HTR-8/SVneo (cell line): ENCODE measurements at places on chromosomes 6 and 20.

- DNase-seq, result no peak
Observed at GRCh38 chr20:20297181-20297580, 70.7 kb upstream of the INSM1 start.

DNA sequence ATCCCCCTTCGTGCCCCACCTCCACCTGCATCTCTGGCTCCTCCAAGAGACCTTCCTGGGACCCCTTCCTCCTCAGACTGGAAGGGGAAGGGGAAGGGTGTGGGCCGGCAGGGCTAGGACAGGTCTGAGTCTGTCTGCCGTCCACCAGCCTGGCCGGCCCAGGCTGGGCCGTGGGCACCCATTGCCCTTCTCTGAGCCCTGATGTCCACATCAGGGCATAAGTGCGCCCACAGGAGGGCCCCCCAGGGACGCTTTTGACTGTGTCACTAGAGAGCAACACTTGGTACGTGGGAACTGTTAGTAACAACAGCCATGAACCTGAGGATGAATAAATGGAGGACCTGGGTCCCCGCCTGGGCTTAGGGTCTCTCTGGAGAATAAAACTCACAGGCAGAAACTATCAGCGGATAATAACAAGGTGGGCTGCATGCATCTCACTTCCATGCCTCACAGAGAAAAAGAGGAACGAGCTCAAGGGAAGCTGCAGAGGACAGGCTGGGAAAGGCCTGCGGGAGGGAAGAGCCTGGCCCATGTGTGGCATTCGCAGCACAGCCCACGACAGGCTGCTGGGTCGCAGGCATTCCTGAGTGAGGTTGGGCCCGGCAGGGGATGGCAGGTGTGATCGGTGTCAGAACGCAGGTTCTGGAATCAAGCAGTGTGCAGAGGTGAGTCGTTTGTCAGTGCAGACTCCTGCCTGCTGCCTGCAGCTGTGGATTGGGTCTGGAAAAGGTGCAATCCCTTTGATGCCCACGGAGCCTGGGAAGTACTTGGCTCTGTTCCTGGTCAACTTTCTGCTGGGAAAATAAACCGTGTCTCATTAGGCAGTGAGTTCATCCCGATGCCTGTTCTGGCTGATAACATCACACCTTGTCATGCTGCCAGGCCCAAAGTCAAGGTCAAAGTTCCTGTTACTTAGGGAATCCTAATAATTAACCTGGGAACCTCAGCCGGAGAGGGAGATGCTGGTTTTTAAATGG lies 60.9 kb downstream of the BCAS4 start:
- DNase-seq, result no peak

GRCh38 chr20:46191611-46192010 lies 73.5 kb downstream of the CD40 start:
- no peak for DNase-seq

DNA sequence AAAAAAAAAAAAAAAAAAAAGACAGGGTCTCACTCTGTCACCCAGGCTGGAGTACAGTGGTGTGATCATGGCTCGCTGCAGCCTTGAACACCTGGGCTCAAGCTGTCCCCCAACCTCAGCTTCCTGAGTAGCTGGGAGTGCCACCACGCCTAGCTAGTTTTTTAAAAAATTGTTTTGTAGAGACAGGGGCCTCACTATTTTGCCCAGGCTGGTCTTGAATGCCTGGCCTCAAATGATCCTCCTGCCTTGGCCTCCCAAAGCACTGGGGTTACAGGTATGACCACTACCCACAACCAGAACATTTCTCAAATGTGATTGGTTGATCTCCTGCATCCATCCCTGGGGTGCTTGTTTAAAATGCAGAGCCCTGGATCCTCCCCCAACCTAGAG lies 5.6 kb upstream of the RBCK1 start:
- DNase-seq, result no peak

- no peak for DNase-seq
Observed at GRCh38 chr6:129568015-129568414, 142.0 kb downstream of the ARHGAP18 start.

DNA sequence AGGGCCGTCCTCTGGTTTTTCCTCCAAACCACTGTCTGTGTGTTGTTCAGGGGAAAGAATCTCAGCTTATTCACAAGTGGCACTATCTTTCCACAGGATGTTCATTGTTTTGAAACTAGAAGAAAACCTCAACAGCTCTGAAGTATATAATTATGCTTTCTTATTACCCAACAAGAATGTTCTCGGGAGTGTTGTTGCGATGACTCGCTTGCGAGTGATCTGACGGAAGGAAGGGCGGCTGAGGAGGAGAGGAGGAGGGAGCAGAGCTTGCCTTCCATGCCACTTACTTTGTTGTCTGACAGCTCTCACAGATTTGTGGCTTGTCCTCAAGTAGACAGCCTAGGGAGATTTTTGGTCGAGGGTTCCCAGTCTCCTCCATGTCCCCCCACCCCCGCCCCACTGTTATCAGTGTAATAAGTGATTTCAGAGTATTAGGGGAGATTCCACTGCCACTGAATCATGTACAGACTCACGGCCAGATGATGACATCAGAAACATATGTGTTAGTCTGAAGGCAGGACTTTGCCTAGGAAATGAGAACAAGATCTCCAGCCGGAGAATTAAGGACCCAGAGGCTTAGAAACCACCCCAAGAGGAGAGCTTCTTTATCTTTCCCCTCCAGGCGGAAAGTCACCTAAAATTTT lies 80.7 kb upstream of the CCN6 start:
- DNase-seq, result peak; percentile 55

GRCh38 chr6:130359736-130360135 lies 6.1 kb upstream of the TMEM200A start:
- no peak for DNase-seq

- no peak for DNase-seq
Observed at GRCh38 chr6:56807326-56807988, 147.4 kb upstream of the BEND6 start.

- DNase-seq, result no peak
Observed at GRCh38 chr6:67047996-67048395, 1341.0 kb upstream of the EYS start.

- no peak for DNase-seq
Observed at GRCh38 chr6:52499681-52500236, 77.1 kb downstream of the TRAM2 start.

GRCh38 chr6:17098538-17098937 lies 3.3 kb upstream of the STMND1 start:
- peak; percentile 30 for DNase-seq

DNA sequence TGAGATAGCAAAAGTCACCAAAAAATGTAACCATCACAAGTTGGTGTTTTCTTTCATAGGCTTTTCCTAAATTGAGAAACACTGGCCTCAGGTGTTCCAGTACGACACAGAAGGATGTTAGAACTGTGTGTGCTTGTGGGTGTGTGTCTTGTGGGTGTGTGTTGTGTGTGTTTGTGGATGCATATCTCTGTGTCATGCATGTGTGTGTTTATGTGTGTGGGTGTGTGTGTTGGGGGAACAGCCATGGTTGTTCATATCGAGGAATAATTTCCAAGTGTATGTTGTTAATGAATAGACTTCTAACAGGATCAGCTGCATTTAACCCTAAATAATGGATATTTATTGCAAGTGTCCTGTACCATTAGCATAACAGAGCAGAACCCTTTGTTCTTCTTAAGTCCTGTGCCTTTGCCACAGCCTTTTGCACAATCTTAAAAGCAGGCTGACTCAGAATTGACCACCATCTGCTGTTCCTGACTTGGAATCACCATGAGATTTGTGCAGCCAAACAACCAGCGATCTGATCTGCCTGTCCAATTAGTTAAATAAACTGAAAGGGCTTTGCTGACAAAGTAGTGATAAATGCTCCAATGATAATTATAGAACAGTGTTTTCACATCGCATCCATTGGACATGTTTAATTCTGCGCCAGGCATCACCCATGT lies 7.6 kb downstream of the CD93 start:
- no peak for DNase-seq

DNA sequence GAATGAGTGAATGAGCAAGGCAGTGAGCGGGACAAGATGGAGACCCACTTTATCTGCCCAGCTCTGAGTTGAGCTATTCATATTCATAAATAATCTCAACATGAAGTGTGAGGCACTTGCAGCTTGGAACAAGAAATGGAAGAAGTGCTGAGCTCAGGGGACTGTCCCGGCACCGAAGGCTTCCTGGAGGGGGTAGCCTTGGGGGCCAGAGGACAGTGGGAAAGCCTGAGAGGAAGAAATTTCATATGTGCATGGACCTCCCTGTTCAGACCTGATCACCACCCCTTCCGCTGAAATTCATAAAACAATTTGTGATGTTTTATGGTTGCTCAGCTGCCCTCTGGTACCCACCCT lies 103.2 kb downstream of the TOX2 start:
- DNase-seq, result no peak

DNA sequence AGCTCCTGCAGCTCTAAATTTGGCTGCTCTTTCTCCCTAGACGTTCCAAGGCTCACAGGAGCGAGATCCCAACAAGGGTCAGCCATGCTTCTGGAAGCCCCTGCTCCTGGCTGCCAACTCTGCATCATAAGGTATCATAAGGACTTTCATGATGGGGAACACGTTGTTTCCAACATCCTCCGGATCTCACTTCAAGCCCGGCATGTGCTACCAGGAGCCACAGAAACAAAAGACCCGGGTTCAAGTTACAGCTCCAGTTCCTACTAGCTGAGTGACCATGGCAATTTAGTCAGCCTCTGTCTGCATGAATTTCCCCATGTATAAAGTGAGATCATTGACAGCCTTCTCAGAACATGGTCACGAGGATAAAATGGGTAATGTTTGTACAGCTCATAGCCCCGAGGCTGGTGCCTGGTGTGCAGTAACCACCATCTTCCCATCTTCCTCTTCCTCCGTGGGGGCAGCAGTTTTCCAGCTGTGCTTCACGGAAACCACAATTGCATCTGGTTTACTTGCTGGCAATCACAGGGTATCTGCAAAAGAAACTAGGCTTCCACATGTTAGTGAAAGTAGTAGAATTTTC lies 209.0 kb upstream of the ECI2 start:
- DNase-seq, result no peak

DNA sequence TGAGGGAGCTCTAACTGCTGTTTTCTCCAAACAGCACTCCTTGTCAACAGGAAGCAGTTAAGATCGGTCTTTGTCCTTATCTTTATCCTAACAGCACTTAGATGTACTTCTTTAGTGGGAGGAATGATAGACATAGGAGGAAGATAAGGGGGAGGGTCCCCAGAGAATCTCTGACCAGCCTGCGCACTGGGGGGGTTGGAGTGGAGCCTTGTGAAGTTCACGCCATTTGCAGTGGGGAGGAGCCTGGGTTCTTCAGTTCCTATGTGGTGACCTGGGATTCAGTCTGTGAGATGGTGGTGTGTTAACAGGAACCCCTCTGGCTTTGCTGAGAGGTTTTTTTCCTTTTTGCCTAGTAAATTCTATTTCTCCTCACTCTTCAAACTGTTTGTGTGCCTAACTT lies 18.1 kb upstream of the ASCC3 start:
- DNase-seq, result no peak

DNA sequence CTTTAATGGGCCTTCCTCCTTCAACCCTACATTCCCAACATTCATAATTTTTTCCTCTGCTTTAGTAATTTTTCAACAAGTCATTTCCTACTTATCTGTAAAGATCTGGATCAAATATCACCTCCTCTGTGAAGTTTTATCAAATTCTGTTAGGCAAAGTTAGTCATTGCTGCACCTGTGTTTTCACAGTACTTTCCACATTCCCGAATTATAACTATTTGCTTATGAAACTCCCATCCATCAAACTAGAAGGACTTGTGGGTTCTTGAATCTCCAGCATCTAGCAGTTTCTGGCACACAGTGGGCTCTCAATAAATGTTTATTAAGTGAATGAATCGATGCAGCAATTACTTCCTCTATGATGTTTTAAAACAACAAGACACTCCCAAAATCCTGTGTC lies 257.6 kb downstream of the HDGFL1 start:
- no peak for DNase-seq

GRCh38 chr20:61340157-61340556 lies 88.1 kb downstream of the CDH4 start:
- DNase-seq, result no peak

DNA sequence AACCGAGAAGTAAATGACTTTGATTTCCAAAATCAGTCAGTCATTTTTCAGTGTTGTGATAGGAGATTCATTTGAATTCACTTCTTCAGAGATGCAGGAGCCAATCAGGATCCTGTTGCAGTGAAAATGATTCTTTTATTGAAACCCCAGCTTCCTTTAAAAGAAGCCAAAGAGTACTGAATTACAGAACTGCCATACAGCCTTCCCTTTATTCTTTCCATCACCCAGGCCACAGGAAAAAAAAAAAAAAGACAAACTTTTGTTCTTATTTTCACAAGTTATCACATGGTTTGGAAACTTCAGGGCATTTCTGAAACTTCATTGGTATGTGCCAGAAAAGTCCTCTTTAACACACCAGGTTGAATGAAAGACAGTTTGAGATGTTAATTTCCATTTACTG lies 1.8 kb upstream of the CARMIL1 start:
- no peak for DNase-seq

DNA sequence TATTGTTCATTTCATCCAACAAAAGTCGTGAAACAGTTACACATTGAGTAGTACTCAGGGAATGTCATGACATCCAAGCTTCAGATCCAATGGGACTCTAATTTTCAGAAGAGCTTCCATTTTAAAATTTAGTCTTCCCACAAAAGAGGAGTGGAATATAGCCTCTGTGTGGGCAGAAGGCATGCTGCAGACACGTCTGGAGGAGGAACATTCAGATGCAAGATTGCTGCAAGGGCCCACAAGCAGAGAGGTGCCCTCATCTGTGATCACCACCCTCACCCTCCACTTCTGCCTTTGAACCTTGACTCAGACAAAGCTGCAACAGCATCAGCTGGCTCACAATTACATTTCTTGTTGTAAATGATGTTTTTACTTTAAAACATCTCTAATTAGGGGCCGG lies 29.9 kb downstream of the NRN1 start:
- no peak for DNase-seq

GRCh38 chr6:43575105-43575771 lies 600 bp downstream of the XPO5 start:
- peak; percentile 49 for DNase-seq

GRCh38 chr20:53738945-53739798 lies 145.5 kb upstream of the ZNF217 start:
- DNase-seq, result no peak

GRCh38 chr20:50911030-50911429 lies 20.2 kb downstream of the ADNP start:
- DNase-seq, result no peak

- no peak for DNase-seq
Observed at GRCh38 chr6:160077526-160077925, 44.1 kb upstream of the SLC22A1 start.

DNA sequence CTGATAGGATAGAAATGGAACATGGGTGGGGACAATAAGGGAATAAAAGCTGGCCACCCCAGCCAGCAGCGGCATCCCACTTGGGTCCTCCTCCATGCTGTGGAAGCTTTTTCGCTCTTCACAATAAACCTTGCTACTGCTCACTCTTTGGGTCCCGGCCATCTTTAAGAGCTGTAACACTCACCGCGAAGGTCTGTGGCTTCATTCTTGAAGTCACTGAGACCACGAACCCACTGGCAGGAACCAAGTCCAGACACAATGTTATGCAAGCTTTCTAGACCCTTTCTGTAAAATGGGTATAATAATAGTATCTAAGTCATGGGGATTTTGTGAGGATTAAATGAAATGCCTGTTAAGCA lies 48.9 kb upstream of the EZR start:
- no peak for DNase-seq

- DNase-seq, result no peak
Observed at GRCh38 chr6:24105191-24105590, 20.8 kb upstream of the NRSN1 start.
